ENCODE measurements at places on chromosomes 13 and 19.

GRCh38 chr13:110334256-110334655 is 27.2 kb downstream of the COL4A2 start:
- no peak for DNase-seq

- no peak for DNase-seq
Measured at GRCh38 chr19:3684054-3684816, 16.0 kb downstream of the PIP5K1C start.

DNA sequence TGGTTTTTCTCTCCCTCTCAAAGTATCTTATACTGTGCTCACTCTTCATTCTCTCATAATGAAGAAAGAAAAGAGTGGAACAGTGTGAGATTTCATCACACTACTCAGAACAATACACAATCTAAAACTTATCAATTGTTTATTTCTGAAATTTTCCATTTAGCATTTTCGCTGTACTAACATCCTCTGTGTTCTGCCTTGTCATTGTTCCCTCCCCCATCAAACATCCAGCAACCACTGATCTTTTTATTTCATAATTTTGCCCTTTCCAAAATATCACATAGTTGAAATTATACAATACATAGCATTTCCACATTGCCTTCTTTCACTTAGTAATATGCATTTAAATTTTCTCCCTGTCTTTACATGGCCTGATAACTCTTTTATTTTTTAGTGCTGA is 658.7 kb downstream of the SLITRK1 start:
- DNase-seq, result no peak

- DNase-seq, result no peak
Measured at GRCh38 chr19:47370045-47370611, 21.0 kb downstream of the DHX34 start.

DNA sequence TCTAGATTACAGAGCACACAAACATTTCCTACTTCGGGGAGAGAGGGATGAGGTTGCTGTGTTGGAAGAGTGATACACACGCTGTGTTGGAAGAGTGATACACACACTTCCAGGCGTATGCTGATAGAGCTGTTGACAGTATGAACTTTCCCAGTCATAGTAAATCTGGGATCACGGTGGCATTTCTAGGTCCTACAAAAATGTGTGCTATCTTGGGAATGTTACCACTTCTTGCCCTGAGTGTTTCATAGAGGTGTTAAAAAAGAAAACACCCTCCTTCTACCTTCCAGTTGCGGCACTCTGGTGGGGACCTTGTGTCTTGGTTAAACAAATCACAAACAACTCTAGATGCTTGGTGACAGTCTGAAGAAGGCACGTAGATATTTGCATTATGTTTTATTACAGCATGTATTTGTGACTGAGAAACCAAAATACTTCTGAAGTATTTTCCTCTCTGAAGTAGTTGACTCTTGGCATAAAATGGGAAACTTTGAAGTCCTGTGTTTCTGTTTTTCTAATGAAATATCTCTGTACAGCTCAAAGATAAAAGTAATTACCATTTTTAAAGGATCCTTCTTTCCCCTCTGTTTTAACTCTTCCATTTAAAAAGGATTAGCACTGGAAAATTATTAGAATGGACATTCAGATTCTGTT is 52.5 kb downstream of the ARHGAP35 start:
- DNase-seq, result no peak

DNA sequence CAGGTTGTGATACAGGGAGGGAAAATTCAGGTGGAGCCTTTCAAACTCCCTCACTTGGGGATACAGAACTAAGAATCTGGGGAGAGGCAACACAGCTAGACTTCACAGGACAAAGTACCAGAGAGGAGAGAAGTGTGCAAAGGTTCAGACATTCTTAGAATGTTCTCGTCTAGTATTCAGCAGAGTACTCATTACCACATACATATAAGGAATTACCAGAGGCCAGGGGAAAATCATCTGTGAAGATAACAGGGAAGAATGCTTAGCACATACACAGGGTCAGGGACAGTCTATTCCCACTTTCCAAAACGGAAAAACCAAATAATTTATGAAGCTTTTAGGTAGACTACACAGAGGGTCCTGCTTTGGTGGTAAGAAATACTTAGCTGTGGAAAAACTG is 58.1 kb downstream of the TRPC4 start:
- DNase-seq, result no peak
